ENCODE measurements at places on chromosomes 7 and 10.

DNA sequence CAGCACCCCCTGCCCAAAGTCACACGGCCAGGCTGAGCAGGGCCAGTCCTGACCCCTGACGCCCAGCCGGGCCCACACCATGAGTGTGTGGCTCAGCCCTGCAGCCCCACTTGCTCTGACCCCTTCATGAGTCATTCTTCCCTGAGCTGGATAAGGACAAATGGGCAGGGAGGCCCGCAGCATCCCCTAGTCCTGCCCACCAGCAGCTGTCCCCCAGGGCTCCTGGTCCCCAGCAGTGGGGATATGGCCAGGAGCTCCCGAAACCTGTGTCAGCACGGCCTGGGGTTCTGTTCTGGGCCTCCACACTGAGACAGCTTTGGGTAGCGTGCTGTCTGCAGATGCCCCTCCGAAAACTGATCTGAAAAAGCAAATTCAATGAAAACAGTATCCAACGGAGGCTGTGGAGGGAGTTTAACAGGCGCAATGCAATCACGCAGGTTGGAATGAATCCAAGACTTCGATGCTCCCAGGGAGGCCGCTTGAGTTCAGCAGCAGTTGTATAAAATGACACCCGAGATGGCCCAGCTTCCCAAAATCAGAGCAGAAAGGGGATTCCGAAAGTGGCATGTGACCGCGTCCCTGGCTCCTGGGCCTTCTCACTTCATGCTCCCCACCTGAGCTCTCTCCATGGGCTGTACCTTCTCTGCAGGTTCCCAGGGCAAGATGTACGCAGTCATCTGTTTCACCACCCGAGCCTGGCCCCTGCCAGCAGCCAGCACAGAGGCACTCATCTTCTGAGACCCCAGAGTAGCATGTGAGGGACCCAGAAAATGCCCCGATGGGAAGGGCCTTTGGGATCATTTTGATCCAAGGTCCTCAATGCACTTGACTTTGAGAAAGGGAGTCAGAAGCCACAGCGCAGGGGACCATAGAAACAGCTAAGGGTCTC, 214.1 kb downstream of the USP6NL start:
- DNase-seq: no peak

DNA sequence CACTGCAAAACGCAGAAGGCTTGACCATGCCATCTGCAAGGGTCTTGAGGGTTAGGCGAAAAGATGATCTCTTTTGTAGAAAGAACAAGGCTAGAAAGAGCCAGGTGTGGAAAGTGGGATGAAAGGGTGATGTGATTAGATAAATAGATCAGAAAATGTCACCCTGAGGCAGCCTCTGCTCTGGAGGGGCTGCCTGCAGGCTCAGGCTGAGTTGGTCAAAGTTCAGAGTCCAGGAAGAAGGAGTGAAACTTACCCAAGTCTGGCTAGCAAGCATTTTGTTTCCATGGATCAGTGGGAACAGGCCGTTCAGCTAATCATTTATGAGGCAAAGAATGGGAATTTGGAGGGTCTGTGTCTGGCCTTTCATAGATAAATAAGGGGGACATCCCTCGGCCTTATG, 79.7 kb downstream of the RGS10 start:
- DNase-seq: no peak

DNA sequence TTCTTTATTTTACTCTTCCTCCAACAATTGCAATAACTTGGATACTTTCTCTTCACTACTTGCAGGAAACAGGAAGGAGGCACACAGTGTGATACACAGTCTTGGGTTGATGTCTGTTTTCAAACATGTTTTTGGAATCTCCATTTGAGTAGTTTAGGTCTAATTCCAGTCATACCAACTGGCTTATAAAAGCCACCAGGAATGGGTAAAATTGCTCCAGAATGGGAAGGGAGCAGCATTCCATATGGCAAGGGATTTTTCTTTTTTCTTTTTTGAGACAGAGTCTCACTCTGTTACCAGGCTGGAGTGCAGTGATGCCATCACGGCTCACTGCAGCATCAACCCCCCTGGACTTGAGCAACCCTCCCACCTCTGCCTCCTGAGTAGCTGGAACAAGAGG, 545.1 kb upstream of the GALNT17 start:
- no peak for DNase-seq

DNA sequence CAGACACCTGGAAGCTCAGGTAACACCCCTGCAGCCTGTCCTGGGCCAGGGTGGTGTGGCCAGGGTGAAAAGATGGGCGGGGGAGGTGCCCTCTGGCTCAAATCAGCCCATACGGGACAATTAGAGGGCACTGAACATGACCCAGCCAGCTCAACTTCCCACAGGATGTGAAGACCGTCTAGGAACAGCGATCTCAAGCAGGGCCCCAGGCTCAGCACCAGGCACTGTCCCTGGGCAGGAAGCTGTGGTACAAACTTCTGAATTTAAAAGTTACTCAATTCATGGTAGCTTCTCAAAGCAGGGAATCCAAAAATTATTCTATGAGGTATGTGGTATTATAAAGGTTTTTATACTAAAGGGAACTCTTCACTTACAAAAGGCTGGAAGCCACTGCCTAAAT, 5.1 kb upstream of the GRB10 start:
- no peak for DNase-seq

- DNase-seq: peak; percentile 66
Observed at GRCh38 chr10:6239213-6239991, 36.7 kb downstream of the PFKFB3 start.

- DNase-seq: no peak
Observed at GRCh38 chr7:42456267-42456666, 219.3 kb upstream of the GLI3 start.

- no peak for DNase-seq
Observed at GRCh38 chr10:105189463-105189800, 548.3 kb downstream of the SORCS3 start.

DNA sequence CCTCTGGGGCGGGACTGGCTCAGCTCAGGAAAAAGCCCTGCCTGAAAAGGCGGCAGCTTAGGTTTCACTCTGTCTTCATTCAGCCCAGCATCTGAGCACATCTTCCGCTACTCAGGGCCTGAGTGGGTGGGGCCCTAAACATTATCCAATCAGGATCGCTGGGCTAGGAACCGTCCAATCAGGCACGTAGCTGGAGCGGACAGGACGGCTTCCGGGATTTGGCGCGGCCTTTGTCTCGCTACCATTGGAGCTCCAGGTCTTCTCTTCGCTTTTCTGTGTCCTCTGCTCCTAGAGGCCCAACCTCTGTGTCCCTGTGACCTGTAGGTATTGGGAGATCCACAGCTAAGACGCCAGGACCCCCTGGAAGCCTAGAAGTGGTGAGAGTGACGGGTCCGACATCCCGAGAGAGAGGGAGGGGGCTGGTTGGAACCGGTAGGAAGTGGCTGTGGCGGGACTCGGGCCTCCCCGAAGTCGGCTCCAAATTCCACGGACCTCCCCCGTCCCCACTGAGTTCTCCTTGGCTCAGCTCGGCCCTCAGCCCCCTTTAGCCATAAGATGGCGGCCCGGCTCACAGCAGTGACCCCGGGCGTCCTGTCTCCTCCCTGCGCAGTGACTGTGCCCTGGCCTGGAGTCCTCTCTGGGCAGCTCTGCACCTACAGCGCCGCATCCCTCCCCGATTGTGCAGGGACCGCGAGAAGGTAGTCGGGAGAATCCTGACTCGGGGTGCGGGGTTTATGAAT, 99.1 kb downstream of the ZNF680 start:
- DNase-seq: peak; percentile 77

DNA sequence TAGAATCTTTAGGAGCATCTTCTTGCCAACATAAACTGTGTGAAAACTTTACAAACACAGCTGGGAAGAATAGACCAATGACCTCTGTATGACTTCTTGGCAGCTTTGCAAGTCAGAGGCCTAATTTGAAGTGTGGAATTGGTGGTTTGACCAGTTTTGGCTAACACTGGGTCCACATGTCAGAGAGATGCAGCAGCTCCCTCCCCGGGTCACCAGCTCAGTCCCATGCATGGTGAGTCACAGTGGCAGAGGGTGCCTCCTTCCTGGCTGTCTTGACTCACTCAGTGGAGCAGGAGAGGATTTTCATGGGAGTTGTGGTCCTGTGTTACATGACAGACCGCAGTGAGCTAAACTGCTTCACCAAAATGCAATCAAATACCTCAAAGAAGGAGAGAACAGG, 8.2 kb upstream of the STARD3NL start:
- DNase-seq: no peak

GRCh38 chr10:32050177-32050576, 6.0 kb downstream of the KIF5B start:
- no peak for DNase-seq

DNA sequence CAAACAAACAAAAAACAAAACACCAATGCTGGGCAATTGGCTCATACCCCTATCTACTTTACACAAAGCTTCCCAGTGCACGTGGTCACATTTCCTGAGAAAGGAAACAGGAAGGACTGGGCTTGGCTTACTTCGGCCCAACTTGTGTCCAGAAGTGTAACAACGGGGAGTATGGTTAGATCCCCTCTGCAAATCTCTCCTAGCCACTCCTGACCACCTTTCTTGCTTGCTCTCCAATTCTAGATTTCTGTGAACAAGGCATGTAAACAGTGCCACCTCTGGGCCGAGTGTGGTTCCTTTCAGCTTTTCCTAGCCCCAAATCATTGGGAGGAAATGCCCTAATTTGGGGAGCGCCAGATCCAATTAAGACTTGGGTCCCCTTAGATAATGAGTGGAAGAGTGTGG, 21.0 kb upstream of the FRAT2 start:
- no peak for DNase-seq

DNA sequence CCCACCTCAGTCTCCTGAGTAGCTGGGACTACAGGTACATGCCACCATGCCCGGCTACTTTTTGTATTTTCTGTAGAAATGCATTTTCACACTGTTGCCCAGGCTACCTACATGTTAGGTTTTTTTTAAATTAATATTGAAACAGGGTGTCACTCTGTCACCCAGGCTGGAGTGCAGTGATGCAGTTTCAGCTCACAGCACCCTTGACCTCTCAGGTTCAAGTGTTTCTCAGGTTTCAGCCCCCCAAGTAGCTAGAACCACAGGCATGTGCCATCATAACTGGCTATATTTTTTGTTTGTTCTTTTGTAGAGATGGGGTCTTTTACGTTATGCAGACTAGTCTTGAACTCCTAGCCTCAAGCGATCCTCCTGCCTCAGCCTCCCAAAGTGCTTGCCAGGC, 32.4 kb upstream of the ZMIZ2 start:
- DNase-seq: no peak

DNA sequence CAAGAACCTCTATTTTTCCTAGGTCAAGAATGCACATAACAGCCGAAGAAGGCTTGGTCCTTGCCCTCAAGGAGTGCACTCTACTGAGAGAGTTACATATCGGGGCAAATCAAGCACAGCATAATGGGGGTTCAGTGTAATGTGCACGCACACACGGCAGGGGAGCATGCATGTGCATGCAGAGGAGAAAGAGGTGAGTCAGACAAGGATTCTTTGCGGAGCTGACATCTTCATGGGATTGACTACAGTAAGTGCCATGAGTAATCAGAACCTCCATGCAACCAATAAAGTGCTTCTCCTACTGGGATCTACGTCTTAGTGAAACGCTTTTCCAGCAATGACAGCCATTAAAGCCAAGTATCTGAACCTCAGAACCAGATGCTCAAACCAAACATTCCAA, 123.6 kb downstream of the RNF216 start:
- no peak for DNase-seq

DNA sequence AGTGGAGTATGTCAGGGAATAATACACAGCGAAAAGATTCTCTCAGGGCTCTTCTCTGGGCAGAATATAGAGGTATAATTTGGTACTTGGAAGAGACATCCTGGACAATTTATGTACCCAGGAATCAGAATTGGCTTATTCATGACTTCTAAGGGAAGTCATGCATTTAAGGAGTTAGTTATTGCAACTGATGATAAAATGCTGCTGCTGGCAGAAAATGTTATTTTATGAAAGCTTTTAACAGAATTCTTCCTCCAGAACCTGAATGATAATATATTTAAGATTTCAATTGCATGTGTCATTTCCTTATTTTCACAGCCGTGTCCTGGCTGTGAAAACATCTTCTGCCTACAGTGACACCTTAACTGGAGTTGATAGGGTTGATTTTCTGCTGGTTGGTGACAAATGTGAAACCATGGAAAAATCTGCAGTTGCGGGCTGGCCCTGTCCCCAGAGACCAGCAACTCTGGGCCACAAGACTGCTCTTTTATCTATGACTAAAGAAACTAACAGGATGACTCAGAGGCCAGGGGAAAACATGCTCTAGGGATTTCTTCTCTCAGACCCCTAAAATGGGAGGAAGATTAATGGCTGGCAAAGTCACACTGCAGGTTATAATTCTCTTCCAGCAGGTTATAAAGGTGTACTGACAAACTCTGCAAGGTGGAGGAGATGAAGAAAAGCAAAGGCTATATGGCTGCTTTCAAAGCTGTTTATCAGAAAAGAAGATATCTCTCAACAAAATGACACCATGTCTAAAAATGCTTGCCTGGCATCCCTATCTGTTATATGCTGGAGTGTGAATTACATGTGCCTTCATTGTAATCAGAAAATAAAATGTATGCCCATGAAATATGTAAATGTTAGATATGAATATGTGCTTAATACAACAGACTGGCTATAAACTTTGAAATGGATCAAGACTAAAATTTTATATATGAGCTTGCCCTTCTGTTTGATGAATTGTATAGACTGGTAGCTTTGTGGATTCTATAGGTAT, 12.1 kb upstream of the TRUB1 start:
- DNase-seq: no peak

GRCh38 chr7:40015790-40016296, 65.8 kb downstream of the CDK13 start:
- DNase-seq: no peak

- DNase-seq: no peak
Observed at GRCh38 chr10:6217611-6218010, 14.9 kb downstream of the PFKFB3 start.

- no peak for DNase-seq
Observed at GRCh38 chr10:99329304-99329553, at the start of gene CNNM1. Gene CNNM1 (plus strand): TSS chr10:99329356. CDS start chr10:99329388, 32 bp downstream.

Measured in occipital lobe (tissue), 3 donors.